ENCODE measurements at places on chromosomes 4 and X.

DNA sequence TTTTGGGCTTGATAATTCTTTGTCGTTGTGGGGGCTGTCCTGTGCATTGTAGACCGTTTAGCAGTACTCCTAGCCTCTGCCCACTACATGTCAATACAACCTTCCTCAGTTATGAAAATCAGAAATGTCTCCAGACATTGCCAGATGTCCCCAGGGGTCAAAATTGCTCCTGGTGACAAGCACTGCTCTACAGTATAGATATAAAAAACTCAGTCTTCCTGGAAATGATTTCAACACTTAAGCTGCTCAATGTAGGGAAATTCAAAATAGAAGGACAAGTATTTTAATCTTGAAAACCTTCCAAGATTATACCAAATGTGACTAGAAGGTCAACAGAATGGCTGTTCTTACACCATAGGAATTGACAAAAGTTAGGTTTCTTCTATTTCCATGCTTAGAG is 288.7 kb upstream of the MAGEB2 start:
- no peak for DNase-seq

- no peak for DNase-seq
Observed at GRCh38 chr4:182225257-182225852, 17.8 kb upstream of the TENM3 start.

GRCh38 chr4:142671516-142671915 is 174.6 kb downstream of the INPP4B start:
- DNase-seq = no peak

DNA sequence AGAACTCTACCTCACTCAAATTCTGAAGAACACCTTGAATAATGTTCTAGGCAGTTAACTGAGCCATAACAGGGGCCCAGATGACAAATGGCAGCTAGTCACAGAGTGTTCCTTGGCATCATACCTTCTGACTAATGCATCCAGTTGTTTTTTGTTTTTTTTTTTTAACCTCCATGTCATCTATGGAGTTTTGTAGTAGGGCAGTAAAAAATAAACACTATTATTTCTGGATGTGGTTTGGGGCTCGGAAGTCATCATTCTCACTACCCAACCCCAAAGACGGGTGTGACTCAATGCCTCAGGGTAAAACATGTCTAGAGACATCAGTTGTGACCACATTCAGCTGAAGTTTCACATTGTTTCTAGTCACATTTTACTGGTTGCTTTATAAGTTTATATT is 31.2 kb upstream of the MCF2 start:
- no peak for DNase-seq

DNA sequence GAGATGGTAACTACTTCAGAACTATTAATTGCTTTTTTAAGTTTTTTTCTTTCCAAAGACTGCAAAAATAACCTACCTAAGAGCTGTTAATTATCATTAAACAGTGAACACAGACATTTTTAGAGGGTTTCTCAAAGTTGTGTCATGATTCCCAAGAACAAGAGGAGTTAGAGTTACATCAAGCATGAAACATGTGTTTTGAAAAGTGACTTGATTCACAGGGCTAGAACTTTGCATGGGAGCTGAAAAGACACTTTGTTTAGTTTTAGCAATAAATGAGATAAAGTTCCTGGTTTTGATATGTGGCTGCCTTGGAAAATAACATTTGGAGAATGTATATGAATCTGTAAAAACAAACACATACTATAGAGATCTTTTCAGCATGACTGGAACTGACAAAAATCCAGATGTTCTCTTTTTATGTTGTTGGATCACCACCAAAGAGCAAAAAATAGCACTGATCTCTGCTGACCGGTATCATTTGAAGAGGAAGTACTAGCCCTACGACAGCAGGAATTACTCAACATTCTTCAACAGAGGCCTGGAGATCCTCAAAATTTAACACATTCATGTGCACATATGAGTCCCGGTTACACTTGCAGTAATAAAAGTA is 173.0 kb upstream of the PCDH18 start:
- peak; percentile 73 for DNase-seq

- no peak for DNase-seq
Observed at GRCh38 chrX:134721766-134722532, 63.7 kb upstream of the PLAC1 start.

GRCh38 chr4:100849319-100849718 is 331.5 kb upstream of the EMCN start:
- DNase-seq = no peak

GRCh38 chr4:41665636-41666207 is 82.8 kb downstream of the PHOX2B start:
- DNase-seq = no peak

DNA sequence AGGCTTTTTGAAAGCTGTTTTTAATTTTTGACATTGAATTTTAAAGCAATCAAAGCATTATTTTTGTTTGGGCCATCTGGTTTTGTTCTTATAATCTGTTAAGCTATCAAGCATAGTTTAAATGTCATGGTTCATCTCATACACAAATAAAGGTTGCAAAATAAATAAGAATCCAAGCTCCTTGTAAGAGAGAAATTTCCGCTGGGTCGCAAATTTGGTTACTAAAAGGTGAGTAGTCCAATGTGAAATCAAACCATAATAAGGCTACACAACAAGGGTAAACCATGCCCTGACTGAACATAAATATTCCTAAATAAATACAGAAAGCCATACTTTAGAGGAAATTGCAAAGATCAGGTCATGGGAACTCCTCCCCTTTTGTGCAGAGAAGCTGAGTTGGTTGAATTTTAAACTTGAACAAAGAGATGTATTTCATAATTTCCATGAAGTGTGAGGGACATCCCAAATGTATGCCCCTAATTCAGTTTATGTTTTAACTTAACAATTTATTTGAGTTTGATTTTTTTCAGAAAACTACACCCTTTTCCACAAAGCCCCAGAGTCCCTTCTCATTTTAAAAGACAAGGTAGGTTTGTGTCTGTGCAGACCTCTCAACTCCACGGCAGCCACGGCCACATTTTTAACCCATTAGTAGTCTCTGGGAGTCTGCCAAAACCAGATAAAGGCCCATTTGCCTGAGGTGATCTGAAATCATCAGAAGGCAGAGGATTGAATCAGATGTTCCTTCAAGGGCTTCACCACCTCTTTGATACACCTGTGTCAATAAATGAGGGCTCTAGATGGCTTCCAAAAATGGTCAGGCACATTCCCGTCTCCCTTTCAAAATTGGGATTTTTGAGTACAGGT is 85.2 kb downstream of the PLAC1 start:
- no peak for DNase-seq

DNA sequence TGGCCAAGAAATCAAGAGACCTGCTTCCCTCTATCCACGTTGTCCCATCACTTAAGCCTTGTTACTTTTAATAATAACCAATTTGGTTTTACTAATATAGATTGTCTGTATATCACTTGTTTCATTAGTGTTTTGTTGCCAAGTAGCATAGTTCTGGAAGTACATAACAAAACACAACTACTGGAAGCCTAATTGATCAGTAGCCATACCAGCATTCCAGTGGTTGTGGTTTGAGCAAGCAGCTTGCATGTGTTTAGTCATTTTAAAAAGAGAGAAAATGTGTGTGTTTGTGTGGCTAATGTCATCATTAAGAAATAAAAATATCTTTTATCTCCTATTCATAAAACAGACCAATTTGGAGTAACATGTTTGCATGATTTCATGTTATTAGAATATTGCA is 70.8 kb downstream of the PTPN13 start:
- peak; percentile 68 for DNase-seq

DNA sequence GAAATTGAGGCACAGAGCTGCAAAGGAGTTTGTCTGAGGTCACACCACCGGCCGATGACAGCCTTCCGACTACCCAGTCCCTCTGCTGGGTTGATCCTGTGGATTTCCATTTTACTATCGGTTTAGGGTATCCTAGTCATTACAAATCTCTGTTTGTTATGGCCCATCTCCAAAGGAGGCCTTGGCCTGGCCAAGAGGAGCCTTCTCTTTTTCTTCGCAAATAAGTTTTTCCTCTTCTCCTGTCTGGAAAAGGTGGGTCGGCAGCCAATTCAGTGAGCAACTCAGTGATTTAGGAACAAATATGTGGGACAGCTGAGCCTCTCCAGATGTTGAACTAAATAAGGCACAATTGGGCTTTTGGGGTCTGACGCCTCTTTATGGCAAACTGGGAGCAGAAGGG is 169.2 kb upstream of the RBPJ start:
- no peak for DNase-seq

DNA sequence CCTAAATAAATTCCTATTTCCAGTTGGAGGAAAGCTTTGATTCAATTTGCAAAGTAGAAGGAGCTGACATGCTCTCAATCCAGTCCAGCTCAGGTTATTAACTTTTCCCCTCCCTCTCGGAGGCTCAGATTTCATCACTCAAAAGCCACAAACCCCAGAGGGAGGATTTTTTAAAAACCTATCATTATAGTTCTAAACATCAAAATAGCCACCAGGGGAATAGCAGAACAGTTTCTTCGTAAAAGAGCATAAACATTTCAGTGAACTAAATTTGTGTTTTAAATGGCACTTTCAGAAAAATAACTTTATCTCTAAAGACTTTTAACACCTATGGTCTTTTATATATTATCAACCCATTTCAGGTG is 8.8 kb downstream of the GPRIN3 start:
- DNase-seq = no peak

- no peak for DNase-seq
Observed at GRCh38 chr4:186715077-186715476, 8.6 kb downstream of the FAT1 start.

GRCh38 chr4:152011469-152011868 is 250.7 kb upstream of the GATB start:
- no peak for DNase-seq

DNA sequence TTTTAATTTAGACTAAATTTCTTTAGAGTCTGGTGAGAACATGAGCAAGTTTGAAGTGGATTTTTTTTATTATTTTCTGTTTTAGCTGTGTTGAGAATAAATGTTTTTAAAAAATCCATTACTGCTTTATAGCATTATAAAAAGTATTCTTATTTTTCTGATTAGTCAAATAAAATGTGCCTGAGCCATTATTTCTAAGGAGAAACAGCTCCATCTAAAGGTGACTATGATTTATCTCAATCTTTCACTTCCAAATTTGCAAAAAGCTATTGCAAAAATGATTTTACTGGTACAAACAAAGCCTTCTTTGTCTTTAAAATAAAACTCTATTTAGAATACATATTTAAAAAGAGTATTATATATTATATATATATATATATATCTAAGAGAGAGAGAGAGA is 959.2 kb downstream of the FAM133A start:
- DNase-seq = no peak

DNA sequence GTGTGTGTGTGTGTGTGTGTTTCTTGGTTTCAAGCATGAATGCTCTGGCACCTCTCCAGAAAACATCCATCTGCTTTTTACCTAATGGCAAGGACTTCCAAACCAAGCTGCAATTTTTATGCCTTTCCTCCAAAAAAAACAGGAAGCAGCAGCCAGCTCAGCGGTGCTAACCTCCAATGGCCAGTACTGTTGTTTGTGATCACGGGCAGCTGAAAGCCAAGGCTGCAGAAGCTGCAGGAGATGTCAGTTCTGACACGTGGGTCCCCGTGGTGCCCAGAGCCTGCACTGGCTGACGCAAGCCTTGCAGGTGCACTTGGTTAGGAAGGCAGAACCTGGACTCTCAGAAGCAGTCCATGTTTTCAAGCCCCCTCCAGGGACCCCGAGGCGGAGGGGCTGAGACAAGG is 313.6 kb upstream of the DDX53 start:
- DNase-seq = peak; percentile 37

GRCh38 chr4:3255611-3256186 is 6.7 kb downstream of the MSANTD1 start:
- no peak for DNase-seq

- DNase-seq = no peak
Observed at GRCh38 chrX:17007134-17007768, 60.8 kb downstream of the REPS2 start.

DNA sequence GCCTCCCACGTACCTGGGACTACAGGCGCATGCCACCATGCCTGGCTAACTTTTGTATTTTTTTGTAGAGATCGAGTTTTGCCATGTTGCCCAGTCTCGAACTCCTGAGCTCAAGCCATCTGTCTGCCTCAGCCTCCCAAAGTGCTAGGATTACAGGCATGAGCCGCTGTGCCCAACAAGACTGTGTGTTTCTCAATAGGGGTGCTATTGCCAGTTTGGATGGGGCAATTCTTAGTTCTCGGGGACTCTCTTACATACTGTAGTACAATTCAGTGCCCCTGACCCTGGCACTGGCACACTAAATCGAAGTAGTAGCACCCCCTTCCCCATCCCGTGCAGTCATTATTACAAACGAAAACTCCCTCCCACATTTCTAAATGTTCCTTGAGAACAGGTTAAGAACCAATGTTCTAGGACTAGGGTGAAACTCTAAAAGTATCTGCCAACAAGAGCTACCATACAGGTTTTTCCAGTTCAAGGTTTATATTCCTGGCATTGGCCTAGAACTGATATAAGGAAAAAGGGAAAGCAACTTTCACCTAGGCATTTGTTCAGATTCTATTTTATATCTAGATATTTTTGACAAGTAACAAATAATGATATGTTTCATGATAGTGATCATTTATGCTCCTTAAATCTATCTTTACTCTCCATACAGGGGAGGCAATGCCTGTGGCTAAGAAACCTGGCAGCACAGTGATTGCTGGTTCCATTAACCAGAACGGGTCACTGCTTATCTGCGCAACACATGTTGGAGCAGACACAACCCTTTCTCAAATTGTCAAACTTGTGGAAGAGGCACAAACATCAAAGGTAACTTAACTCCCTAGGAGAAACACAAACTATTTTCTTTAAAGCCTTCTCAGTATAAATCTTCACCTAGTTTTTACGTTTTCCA is 50.4 kb upstream of the PGAM4 start:
- no peak for DNase-seq

GRCh38 chr4:20288047-20288650 is 36.4 kb downstream of the SLIT2 start:
- no peak for DNase-seq

- DNase-seq = no peak
Observed at GRCh38 chr4:3736806-3737205, 29.4 kb upstream of the ADRA2C start.
